ENCODE measurements at places on chromosomes 16 and 17.

GRCh38 chr16:48592839-48593429 lies 17.0 kb downstream of the N4BP1 start:
- DNase-seq: no peak

- DNase-seq: no peak
These were observed 5.9 kb downstream of the UBTF start for GRCh38 chr17:44213403-44214229.

DNA sequence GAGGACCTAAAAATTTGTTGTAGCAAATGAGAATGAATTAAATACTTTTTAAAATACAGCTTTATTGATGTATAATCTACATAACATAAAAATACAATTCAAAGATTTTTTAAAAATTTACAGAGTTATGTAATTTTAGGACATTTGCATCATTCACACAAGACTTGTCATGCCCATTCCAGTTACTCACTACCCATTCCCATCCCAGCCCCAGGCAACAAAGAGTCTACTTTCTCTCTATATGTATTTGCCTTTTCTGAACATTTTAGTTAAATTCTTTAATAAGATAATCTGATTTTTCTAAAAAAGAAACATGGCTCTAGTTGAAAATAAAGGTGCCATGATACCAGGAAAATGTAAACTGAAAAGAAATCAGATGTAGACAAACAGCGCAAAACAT lies 354.2 kb downstream of the PMP22 start:
- no peak for DNase-seq

- DNase-seq: peak; percentile 83
These were observed 973 bp downstream of the SLC7A6 start for GRCh38 chr16:68265078-68265920.

DNA sequence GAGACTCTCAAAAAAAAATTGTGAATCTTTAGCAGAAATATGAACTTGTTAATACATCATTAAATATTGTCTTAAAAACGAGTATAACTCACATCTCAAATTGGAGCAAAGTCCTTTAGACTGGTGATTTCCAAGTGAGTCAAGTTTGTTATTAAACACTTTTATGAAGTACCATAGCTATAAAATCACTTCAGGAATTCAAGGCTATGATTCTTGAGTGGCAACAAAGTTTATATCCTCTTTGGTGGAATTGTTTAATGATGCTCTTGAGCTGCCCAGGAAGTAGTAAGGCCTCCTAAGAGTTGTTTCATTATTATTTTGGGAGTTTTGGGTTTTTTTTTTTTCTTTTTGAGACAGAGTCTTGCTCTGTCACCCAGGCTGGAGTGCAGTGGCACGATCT lies 16.7 kb upstream of the BLMH start:
- DNase-seq: no peak

- DNase-seq: no peak
These were observed 63.4 kb upstream of the CDH11 start for GRCh38 chr16:65185241-65185778.

- DNase-seq: peak; percentile 18
These were observed 24.4 kb upstream of the CRYM start for GRCh38 chr16:21302454-21302853.

DNA sequence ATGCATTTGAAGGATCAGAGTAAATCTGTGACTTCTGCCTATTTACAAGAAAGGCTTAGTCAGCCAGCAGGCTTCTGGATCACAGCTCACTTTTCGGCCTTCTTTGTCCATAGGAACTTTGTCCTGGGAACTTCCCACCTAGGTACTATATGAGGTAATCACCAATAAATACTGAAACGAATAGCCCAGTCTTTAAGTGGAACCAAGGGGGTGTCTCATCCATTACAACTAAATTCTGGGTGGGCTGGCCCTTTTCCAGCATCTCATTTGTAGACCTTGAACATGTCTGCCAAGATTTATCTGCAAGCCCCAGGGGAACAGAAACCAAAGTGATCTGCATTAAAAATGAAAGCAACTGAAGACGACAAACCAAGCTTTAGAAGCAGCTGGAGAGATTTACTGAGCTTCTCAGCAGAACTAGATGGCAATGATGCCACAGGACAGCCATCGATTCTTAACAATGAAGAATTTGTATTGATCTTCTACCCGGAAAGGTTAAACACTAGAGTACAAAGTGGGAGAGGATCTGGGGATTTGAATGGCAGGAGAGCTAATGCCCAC lies 55.5 kb downstream of the SNX11 start:
- no peak for DNase-seq

GRCh38 chr17:8951206-8951605 lies 14.3 kb downstream of the PIK3R5 start:
- DNase-seq: no peak

DNA sequence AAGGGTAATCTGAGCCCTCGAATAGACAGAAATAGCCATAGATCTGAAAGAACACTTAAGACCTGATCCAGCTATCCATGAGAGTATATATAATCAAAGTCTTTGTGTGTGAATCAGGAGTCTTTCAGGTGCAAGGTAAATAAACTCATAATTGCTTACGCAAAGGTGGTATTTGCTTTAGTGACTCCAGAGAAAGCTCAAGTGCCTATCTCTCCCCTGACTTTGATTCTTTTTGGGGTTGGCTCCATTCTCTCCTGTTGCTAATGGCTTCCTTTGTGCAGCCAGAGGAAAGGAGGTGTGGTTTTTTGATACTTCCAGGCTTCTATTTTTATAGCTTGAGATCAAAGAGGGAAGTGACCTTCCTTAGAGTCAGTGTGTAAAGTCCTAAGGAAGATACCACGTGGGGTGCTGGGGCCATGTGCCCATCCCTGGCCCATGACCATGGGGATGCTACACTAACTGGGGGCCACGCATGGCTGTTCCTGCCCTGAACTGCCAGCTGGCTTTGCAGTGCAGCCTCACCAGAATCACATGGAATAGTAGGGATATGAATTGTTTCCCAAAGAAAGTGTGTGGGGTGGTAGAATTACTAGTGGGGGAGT lies 45.8 kb downstream of the TENT4B start:
- DNase-seq: no peak

- DNase-seq: no peak
These were observed 78.7 kb downstream of the LITAF start for GRCh38 chr16:11507991-11508390.

DNA sequence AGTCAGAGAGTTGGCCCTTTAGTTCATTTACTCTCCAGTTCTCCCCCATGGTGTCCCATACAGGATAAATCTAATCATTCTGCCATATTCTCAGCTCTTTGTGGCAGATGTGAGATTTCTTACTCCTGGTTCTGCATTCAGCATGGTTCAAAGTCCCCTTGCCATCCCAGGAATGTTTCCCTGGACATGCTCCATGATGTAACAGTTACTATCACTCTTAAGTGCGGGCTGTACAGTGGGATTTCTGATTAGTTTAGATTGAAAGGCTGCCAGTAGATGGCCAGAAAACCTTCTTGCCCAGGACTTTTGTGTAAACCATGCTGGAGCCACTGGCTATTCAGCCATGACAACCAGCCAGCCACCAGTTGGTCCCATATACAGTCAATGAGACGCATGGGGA lies 10.4 kb downstream of the KRT37 start:
- DNase-seq: no peak

DNA sequence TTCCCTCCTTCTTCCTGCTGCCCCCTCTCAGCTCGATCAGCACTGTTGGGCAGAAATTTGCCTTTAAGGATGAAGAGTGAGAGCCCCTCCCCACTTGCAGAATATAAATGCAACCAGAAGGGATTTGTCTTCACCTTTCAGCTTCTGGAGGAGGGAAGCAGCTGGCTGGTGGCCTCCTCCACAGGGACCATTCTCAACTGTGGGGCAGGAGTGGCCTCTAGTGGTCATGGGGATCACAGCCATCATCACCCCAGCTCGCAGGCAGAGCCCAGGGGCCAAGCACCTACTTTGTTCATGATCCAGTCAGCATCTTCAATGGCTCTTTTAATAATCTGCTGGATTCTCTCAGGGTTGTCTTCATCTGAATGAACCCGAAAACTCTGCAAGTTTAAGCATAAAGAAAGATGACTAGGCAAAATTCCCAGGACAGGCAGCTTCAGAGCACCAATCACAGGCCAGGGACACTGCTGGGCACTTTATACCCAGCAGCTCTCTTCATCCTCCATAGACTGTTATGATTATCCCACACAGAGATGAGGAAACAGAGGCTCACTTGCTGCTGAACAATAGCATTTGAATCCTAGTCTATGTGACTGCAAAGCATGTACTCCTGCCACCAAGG lies 13.1 kb downstream of the LYRM9 start:
- no peak for DNase-seq

GRCh38 chr16:88737298-88738150 lies 31.2 kb downstream of the CTU2 start:
- DNase-seq: no peak

GRCh38 chr17:69117855-69118784 lies 23.6 kb downstream of the ABCA6 start:
- no peak for DNase-seq

DNA sequence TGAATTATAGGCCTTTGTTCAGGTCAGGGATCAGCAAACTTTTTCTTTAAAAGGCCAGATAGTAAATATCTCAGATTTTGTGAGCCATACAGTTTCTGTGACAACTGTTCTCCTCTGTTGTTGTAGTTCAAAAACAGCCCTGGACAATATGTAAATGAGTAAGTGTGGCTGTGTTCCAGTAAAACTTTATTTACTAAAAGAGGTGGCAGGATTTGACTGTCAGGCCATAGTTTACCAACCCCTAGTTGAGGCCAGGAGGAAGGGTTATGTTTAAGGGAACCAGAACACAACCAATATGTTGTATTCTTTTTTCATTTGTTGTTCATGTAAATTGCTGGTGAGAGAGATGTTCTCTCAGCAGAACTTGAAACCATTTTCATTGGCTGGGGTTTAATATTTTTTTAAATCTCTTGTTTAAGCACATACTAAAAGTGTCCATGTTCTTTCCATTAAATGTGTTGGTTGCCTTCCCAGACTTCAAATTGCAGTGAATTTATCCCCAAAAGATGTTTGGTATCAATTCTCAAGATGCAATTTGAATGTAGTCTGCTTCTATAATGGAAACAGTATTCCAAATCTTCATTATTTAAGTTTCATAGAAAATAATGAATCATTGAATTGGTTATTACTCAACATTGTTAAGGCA lies 260.3 kb downstream of the FTO start:
- no peak for DNase-seq

GRCh38 chr16:27111486-27111885 lies 44.8 kb downstream of the C16orf82 start:
- DNase-seq: no peak

DNA sequence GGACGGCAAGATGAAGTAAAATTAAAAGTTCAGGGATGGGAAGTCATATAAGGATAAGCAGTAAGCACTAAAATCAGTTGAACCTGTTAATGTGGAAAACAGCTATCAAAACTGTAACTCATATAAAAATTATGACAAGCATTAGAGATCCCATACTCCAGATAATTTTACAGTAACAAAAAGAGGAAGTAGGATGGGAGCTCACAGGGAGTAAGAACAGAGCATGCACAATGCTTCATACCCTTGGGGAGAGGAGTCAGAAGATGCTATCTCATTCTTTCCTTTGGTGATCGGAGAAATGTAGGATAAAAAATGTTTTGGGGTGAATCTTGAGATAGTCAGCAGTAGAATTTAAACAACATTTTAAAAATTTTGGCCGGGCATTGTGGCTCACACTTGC lies 164.7 kb upstream of the CACNG5 start:
- no peak for DNase-seq

DNA sequence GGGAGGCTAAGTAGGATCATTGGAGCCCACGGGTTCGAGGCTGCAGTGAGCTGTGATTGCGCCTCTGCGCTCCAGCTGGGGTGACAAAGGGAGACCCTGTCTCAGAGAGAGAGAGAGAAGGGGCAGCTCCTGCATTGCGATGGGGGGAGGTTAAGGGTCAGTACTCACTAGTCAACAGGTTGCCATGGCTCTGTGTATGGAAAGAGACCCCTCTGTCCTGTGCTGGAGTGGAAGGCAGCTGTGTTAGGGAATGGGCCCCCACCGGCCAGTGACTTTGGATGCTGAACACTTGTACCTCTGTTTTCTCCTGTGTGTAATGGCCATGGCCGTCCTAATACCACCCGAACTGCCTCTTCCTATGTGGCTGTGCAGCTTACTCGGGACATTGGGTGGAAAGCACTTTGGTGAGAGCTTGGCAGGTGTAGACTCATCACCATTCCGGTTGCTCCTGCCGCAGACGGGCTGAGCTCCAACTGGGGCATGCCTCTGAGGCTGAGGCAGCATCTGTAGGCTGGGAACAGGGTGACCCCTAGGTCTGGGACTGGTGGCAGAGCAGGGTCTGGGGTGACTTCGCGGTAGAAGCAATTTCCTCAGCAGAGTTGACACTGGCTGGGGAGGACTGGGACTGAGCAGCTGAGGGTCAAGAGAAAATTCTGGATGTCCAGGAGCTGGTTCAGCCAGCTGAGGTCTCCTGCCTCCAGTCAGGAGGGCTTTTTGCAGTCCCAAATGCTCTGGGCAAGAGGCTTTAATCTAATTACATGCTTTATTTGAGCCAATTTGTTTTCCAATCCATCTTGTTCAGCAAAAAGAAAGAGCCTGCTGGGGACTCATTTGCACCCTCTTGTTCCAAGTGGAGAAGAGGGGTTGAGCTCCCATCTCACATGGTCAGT lies 184.5 kb downstream of the NTN1 start:
- no peak for DNase-seq

GRCh38 chr17:35695613-35696012 lies 35.8 kb upstream of the RASL10B start:
- DNase-seq: no peak

GRCh38 chr17:38715216-38715943 lies 10.3 kb downstream of the MLLT6 start:
- no peak for DNase-seq

GRCh38 chr17:7186241-7186640 lies 7.1 kb upstream of the ASGR1 start:
- DNase-seq: no peak

DNA sequence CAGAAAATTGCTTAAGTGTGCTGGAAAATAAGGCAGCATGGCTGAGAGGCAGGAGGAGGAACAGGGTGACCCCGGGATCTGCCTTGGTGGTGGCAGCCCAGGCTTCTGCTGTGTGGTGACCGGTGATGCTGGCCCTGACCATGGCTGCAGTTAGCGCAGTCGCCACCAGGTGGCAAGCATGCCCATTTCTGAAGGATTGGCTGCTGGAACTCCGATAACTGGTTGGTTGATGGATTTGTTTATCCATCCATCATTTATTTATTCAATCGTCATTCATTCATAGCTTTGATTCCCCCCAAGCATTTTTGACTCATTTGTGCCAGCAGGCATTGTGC lies 29.1 kb upstream of the ITGA3 start:
- DNase-seq: peak; percentile 59

DNA sequence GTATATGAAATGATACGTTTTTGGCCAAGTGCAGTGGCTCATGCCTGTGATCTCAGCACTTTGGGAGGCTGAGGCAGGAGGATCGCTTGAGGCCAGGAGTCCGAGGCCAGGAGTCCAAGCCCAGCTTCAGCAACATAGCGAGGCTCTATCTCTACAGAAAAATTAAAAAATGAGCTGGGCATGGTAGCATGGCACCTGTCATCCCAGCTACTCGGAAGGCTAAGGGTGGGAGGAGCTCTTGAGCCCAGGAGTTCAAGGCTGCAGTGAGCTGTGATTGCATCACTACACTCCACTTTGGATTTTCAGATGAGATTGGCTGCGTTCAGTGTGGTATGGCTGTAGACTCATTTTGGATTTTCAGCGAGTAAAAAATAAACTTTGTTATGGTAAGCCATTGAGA lies 112.4 kb downstream of the DNAH3 start:
- no peak for DNase-seq

- no peak for DNase-seq
These were observed 37.7 kb downstream of the ITGAM start for GRCh38 chr16:31297496-31297895.
